GM04503 (cell line): ENCODE measurements at places on chromosomes 6 and 20.

GRCh38 chr20:3275064-3275935, 36.3 kb upstream of the SLC4A11 start:
- no peak for DNase-seq

- DNase-seq: no peak
Observed at GRCh38 chr20:46286382-46286781, 21.9 kb downstream of the CDH22 start.

GRCh38 chr20:12925210-12925755, 83.5 kb upstream of the SPTLC3 start:
- peak; percentile 28 for DNase-seq

DNA sequence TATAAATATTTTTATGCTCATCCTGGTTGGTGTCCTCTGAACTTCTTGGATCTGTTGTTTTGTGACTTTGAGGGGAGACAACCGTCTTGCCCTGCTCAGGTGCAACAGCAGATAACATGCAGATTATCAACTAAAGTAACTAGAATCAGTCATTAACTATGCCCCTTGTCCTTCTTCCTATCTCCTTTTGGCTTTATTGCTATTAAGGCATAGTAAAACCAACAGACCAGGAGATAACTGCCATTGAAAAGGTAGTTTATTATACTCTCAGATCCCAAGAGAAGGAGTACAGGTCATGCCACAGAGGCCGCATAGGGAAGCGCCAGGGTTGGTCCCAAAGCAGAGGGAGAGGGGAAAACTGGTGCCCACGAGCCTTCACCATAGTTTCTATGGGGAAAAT, 418.2 kb downstream of the GJA1 start:
- DNase-seq: no peak

DNA sequence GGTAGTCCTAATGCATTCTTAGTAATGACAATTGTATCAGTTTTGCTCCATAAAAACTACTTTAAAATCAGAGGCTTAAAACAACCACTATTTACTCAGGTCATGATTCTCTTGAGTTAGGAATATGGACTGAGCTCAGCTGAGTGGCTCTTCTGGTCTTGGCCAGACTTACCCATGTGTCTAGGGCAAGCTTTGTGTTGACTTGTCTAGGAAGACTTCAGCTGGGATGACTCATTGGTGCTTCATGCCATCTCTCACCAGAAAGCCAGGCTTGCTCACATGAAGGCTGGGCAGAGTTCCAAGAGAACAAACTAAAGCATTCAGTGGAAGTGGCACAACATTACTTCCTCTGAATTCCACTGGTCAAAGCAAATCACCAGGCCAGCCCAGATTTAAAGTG, 155.3 kb downstream of the DHX35 start:
- DNase-seq: no peak

DNA sequence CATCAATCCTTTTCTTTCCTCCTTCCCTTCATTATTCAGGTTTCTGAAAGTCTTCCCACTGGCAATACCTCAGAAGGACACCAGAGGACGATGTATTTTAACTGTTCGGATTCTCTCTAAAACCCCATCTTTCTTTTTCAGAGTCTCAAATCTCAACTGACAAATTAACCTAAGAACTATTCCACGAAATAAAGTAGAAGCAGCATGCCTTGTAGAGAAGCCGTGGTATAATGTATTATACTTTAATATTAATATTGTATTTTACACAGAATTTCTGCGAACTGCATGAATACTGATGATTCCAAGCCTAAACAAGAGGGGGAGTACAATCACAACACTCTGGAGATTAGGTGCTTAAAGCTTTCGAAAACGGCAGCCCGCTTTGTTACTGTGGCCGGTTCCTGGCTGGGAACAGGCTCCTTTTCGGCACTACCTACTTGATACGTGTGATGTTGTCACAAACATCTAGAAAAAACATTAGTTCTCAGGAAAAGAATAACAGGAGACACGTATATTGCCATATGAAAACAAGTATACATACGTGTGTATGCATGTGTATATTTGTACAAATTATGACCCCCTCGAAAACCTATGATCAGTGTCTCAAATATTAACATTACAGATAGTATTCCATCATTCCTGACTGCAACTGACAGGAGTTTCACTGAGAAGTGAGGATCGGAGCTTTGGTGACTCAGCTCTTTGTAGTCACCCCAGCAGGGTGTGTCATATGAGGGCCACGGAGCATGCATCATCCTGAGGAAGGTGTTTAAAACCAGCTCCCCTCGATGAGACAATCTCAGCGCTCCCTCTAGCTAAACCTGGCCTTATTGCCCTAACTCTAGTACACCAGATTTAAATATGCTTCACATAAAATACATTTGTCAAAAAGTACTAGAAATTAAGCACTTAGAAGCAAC, 319.7 kb upstream of the TCF21 start:
- no peak for DNase-seq

DNA sequence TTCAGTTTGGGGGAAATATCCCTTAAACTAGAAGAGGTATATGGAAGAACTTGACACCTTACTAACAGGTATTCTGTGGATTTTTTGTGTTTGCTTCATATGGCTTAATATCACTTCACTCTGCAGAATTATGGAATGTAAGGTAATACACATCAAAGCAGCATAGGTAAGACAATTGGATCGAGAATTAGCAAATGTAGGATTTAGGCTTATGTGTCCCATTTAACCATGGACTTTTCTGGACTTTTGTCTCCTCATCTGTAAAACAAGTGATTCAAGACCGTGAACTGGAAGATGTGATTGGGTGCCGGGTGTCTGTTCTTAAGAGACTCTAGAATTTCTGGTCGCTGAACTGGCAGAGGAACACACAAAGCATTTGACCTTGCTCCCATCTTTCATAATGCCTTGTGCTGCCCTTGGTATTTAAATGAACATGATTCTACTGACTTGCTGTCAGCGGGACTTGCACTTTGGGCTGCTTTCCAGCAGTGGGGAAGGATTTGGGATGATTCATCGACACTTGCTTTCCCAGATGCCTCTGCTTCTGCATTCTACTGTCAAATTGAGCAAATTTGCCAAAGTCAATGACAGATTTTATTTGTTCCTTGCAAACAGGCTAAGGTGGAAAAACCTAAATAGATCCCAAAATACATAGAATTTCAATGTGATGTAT, 199.8 kb downstream of the PLCB1 start:
- DNase-seq: peak; percentile 69

DNA sequence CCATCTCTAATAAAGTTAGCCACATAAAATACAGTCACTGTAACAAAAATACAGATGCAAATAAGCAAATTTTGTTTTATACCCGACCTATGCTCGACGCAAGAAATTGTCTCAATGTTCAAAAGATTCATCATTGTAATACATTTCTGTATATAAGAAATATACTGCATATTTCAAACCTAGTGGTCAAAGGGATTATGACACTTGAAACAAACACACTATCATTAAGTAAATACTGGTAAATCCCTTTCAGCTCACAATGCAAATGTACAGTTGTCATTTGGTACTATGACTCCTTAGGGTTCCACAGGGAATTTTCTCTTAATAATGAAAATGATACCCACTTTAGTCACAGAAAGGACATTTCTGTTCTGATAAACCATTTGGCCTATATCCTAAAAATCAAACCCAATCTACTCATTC, 2.2 kb downstream of the HIVEP2 start:
- DNase-seq: no peak

GRCh38 chr20:47358672-47359529, 2.4 kb upstream of the ZMYND8 start:
- peak; percentile 92 for DNase-seq

- no peak for DNase-seq
Observed at GRCh38 chr6:35668744-35669450, 19.8 kb downstream of the FKBP5 start.

DNA sequence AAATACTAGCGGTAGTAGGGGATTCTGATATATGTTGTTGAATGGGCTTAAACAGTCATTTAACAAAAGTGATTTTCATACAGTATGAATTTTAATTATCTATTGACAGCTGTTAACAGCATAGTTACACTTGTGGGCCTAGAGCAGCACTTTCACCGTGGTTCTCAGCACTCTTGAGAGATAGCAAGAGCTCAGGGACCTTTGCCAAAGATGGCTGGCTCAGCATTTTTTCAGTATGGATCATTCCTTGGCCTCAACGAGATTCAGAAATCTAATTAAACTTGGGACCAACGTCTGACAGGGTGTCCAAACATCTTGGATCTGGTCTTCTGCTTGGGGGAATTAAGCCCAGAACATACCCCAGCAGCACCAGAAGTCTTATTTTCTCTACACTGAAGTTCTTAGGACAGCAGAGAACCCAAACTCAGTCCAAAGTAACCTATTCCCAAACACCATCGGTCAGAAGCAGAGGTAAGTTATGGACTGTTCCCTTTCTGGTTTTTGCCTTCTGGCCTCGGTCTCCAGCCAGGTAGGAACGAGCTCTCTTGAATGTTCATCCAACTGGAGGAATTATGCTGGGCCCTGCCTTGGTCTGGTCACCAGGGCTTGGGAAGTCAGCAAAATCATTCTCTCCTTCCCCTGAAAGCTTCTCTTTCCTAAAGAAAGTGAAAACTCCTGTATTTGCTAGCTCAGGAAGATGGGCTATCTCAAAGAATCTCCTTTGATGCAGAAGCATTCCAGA, 25.7 kb downstream of the PRPH2 start:
- peak; percentile 67 for DNase-seq
